Stimulated activated CD4-positive, alpha-beta T cell treated with anti-CD3 and anti-CD28 coated beads, Interleukin-1b, Interleukin-23, amount 100 ng/mL, for 48 hours (primary cell): ENCODE measurements at places on chromosomes 2 and 18.

DNA sequence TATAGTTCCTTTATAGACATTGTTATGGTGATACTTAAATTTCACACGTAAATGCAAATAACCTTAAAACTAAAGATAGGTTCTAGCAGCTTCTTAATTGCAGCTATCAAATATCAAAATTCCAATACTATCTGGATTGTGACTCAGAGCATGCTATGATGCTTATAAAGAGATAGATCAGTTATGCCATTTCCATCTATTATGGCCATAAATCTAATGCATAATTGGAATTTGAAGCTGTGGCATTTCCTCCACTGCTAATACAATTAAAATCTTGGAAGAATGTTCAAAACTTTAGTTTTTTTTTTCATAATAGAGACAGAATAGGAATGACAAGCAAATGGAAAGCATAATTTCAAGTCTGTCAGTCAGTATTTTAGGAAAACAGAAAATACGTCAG, 220.8 kb upstream of the GALNT5 start:
- no peak for DNase-seq

- no peak for DNase-seq
Observed at GRCh38 chr18:75478996-75479880, 51.7 kb upstream of the SMIM21 start.

DNA sequence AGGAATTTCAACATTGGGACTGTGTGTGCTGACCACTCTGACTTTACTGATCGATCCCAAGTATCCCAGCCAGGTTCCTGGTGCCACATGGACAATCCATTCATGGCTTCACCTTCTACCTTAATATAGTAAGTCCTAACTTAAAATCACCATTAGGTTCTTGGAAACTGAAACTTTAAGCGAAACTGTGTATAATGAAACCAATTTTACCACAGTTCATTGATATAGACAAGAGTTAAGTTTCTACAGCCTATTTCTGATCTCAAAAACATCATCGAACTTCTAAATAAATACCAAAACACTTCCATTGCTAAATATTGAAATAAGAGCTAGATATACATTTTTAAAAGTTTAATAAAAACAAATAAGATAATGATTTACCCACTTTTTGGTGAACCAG, 4.4 kb upstream of the EXOC6B start:
- no peak for DNase-seq

DNA sequence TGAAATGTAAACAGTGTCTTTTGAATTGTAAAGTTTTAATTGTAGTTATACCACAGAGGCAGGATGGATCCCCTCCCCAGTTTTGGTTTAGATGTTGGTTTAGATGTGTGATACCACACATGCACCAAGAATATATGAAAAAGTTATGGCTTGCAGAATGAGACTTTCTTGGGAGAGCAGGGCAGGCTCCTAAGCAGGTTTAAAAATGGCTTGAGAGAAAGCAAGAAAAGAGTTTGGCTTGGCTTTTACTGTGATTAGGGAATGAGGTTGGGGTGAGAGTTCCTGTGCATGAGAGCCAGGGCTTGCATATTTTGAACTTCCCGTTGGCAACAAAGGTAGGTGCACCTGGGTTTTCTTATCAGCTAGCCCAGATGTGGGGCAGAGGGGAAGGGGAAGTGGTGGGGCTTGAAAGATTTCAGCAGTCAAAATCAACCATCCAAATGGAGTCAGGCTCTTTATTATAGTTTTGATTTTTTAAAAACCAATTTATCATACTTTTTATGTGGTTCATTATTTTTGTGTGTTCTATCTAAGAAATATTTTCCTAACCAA, 246.9 kb downstream of the MTX2 start:
- no peak for DNase-seq

DNA sequence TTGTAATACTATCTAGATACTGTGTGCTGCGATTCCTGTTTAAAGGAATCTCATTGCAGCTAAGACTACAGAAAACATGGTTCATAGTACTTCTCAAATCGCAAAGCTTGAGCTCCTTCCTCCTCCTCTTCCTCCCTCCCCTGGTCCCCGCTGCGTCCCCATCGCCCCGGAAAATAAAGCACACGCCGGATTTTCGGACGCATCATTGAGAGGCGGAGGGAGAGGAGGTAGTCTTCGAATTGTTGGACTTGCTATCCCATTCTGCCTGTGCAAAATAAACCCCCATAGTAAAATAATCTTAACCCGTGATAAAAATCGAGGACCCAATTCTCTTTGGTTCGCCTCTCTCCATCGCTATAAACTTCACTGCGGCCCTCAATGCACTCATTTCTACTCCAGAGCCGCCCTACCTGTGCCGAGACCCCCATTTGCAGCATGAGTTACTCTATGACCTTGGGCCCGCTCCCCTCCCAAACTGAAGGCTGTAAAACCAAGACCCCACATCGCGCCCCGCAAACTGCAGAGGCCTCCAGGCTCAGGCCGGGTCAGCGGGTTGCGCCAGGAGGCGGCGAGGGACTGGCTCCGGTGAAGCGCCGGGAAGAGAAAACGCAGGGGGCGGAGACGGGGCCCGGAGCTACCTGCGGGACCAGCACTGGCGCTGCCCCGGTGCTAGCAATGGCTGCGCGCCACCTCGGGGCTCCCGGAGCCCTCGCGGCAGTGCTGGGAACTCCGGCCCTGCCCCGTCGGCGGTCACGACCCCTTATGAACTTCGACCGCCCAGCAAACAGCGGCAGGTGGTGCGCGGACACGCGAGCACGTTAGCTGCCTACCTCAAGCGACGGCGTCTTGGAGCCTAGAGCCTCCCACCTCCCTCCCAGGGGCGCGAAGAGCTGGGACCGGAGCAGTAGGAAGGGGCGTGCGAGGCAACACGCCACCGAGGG, 649 bp downstream of the ESCO1 start:
- no peak for DNase-seq

DNA sequence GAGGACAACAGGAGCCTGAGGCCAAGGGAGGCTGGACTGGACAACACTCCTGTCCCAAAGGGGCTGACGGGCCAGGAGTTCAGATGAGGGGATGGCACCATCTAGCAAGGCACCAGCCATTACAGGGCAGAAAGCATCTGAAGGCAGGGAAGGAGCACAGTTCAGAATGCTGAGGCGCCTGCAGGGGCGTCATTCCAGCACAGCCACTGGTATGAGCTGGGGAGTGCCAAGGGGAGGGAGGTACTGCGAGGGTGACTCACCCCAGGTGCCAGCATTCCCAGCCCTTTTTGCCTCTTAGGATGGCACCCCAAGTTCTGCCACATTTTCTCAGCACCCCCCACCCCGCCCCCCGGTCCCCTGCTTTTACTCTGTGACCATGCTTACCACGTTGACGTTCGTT, 129.8 kb upstream of the EPAS1 start:
- no peak for DNase-seq

GRCh38 chr2:61948661-61949457, 43.4 kb downstream of the COMMD1 start:
- no peak for DNase-seq

GRCh38 chr18:52340406-52341102, 557 bp downstream of the DCC start:
- no peak for DNase-seq

- DNase-seq, result no peak
Observed at GRCh38 chr2:120976501-120977307, 241.0 kb downstream of the GLI2 start.

DNA sequence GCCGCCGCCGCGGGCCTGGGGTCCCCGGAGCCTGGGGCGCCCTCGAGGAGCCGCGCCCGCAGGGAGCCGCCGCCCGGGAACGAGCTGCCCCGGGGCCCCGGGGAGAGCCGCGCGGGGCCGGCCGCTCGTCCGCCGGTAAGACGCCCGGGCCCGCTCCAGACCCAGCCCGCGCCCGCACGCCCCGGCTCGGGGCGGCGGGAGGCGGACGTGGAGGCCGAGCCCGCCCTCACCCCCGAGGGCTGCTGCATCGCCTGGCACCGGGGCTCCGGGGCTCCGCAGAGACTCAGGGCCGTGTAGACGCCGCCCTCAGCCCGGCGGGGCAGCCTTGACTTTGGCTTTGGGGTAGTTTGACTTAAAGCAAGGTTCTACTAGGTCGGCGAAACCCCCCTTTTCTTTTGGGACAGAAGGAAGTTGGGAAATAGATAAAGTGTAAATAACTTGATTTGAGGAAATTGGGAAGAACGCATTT, 335 bp downstream of the ERFE start:
- no peak for DNase-seq
